GOT3 (cell line): ENCODE measurements at places on chromosomes 11 and 22.

GRCh38 chr11:47766509-47767227 is 473 bp downstream of the FNBP4 start:
- no peak for DNase-seq

GRCh38 chr11:9253086-9253485 is 12.1 kb downstream of the DENND5A start:
- no peak for DNase-seq

DNA sequence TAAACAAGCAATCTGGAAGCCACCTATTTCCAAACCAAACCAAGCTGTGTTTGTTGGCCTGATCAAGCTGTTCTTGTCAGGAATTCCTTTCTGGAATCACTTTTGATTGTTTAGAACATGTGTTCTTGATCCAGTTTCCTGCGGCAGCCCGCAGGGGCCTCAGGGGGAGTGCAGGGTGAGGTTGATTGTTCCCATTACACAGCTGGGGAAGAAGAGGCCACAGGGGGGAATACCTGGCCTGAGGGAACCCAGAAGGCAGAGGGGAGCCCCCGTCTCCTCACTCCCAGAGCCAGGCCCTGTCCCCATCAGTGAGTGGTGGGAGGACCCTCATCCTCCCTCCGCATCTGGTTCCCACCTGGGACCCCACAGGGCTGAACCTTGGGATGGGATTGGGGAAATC is 4.2 kb downstream of the MRGPRD start:
- DNase-seq = no peak

GRCh38 chr22:17633217-17633997 is 4.9 kb upstream of the ATP6V1E1 start:
- no peak for DNase-seq

DNA sequence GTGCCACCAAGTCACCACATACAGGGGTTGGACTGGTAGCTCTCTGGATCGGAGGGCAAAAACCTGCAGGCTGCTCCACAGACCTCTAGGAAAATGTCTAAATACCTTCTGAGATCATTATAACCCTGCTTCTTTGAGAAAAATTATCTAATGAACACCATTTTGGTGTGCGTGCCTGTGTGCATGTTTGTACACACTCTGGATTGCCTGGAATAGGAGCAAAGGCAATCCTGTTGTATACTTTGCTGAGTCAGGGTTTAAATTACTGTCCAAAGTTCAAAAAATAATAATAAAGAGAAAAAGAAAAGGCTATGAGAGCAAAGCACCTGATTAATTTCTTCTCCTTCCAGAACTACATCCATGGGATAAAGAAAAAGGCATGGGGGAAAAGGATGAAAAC is 11.0 kb downstream of the JAML start:
- no peak for DNase-seq

DNA sequence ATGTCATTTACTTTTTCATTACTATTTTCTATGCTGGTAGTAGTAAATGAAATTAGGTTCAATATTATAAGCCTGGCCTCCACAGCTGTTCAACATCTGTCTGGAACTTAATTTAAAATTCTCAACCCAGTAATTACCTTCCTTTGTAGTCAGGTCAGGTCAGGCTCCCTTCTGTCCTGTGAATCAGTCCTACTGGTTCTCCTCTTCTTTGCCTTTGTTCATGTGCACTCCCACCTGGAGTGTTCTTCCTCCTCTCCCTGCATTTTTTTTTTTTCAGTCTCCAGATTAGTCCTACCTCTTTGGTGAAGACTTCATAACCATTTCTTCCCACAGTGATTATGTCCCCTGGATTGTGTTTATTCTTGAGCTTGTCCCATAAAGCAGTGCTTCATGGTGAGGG is 67.9 kb downstream of the DKK3 start:
- DNase-seq = no peak

DNA sequence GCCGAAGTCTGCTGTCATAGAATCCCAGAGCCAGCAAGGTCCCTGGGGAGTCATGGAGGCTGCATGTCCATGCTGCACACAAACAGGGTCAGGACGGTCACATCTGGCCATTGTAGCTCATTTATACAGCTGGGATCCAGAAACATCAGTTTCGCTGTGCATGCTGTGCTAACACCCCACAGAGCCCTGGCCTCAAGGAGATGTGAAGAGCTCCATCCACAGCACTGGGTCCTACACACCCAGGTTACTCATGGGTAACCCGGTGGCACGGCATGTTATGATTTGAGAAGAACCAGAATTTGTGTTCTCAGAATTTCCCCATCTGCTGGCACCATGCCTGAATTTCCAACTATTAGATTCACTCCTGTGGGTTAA is 146.3 kb upstream of the ARHGAP20 start:
- DNase-seq = no peak

- DNase-seq = no peak
These were observed 53.6 kb downstream of the PTPRJ start for GRCh38 chr11:48033918-48034341.
